Neural progenitor cell (in vitro differentiated cells): ENCODE measurements at places on chromosomes 11 and 22. TPM values are rescaled to one million over a fixed set of nuclear protein-coding genes. Genes with fewer than 3 reads are reported as not detected.
A peak's percentile ranks its signal among the peaks of the same experiment; 100 is the strongest.

Gene ARRB1
- 1.0 and 1.8 TPM in 2 replicates for total RNA-seq

DNA sequence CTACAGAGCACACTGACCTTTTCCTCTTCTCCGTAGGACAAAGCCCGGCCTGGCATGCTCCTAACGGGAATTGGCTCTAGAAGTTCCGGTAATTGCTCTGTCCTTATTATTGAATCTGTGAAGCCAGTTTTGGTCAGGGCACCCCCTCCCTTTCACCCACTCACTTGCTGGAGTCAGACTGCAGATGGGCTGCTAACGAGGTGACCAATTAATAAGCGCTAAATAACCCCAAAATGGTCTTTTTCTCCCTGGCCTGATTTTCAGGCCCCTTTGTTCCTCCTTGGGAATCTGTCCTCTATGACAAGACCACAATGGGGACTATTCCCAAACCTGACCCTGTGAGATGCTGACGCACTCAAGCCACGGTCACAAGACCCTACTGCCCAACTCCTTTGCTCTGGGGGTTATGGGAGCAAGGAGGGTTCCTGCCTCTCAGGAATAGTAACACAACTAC, 610.0 kb upstream of the CADM1 start:
- DNase-seq, result peak; percentile 31

Gene IL17RA
- total RNA-seq, result 2.7 and 5.2 TPM in 2 replicates

DNA sequence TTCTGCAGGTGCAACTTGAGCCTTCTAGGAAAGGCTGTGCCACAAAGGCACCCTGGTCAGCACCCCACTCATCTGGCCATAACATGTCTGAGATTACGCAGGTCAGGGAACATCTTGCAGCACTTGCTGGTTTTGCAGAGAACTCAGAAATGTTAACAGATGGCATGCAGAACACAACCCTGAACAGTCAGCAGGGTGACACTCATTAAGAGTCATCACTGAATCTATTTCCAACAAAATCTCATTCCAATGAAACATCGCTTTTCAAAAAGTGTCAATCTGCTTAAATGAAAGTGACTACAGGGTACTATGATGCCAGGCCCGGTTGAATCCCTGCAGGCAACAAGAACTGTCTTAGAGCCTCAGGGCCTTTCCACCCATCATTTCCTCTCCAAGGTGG, 369.8 kb upstream of the CCDC90B start:
- DNase-seq, result no peak

Gene KCNQ1
- 0.11 and 0.99 TPM in 2 replicates for total RNA-seq

- peak; percentile 8 for DNase-seq
Measured at GRCh38 chr11:123145661-123146060, 49.4 kb downstream of the CLMP start.

- DNase-seq, result no peak
Measured at GRCh38 chr11:99584830-99585229, 564.1 kb downstream of the CNTN5 start.

DNA sequence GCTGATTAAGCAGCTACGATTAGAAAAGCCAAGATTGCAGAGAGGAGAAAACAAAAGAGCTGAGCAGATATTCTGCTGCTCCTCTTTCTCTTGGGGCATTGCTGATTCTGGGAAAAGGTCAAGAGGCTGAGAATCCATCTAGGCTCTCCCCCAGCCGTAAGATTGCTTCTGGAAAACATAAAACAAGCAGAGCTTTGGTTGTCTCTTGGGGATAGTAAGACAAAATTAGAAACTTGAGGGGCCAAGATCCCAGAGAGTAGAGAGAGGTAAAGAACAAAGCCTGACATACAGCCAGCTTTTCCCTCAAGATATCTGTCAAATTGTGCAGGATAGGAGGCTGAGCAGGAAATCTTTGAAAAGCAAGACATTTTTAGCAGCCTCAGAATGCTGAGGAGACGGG, 158.2 kb downstream of the TTC28 start:
- DNase-seq, result no peak

Gene KCTD14
- 4.3 and 5.3 TPM in 2 replicates for total RNA-seq

Gene SPI1
- not detected in 2 replicates for total RNA-seq

GRCh38 chr11:28981381-28981780, 873.2 kb downstream of the METTL15 start:
- no peak for DNase-seq

GRCh38 chr11:26510756-26511155, 61.3 kb downstream of the MUC15 start:
- DNase-seq, result no peak

DNA sequence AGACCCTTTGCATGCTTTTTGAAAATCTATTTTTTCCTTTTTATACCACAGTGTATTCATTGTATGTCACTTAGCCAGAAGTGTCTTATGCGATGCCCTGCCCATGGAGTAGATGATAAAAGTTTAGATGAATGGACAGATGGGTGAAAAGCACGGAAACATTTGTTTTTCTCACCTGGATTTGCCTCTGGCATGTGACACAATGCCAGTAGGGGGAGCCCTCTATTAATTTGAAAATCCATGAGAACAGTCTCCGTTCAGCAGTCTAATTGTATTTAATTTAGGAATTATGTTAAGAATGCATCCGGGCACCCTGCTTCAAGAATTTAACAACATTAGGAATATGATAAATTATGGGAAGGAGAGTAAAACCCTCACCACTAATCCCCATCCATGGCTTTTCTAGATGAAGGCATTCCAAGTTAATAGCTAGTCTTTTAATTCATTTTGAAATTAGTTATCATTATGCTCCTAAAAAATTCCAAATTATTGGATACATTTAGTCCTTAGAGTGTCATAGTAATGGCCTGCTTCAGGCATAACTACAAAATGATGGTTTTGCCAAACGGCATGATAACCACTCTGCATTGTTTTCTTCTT, 55.3 kb upstream of the ALKBH3 start:
- DNase-seq, result peak; percentile 55

DNA sequence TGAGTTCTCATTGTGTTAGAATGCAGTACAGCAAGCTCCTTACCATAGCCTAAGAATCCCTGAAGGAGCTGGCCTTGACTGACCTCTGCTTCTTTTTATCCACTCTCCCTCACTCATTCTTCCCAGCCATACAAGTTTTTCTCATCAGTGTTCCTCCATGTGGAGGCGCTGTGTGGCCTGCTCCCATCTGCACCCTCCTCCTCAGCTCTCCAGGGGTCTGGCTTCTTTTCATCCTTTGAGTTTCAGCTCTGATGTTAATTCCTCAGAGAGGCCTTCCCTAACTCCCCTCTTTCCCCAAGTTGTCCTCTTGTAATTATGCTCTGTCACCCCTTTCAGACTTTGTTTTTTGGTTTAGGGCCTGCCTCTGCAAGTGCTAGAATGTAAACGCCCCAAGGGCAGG, 144.8 kb downstream of the WNT7B start:
- no peak for DNase-seq

GRCh38 chr11:120128392-120129119, 9.4 kb downstream of the TRIM29 start:
- DNase-seq, result no peak

- peak; percentile 44 for DNase-seq
Measured at GRCh38 chr11:134901542-134901941, 489.5 kb upstream of the B3GAT1 start.

DNA sequence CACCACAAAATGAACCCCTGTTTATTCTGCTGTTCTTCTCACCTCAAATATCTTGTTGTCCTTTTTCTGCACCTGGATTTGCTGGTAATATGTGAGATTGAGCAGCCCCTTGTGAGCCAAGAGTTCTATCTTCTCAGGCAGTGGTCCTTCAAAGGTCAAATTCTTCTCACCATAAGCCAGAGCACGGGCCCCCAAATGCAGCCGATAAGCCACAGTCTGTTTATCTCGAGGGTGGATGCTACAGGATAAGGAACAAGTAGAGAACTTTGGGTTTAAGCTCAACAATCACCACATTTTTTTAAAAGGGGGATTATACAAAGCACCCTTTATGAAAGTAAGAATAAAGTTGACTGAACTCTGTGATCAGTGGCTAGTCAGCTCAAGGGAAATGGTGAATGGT, 15.8 kb downstream of the TBRG1 start:
- no peak for DNase-seq

DNA sequence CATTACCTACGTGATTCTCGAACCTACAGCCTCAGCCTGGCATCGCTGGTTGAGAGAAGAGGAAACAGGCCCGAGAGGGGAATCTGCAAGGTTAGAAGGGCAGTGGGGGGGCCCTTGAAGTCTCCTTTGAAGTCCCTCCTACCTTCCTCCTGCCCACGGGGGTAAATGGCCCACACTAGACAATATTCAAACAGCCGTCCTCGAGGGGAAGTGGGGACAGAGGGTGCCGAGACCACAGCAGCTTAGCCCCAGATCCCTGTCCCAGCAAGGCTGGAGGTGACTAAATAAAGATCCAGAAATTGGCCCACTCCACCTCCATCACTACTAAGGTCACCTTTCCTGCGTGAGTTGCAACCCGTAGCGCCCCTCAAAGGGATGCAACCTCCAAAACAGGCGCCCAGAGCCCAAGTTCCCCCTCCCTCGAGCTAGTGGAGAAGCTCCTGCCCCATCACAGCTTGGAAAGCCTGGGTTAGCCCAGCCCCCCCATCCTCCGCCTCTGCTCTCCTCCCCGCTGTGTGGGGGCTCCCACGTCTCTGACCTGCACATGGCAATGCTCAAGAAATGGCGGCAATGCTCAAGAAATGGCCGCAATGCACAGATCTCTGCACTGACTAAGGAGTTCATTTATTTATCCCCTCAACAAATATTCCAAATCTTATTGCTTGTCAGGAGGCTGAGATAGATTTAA, 788 bp upstream of the RASL10A start:
- no peak for DNase-seq

DNA sequence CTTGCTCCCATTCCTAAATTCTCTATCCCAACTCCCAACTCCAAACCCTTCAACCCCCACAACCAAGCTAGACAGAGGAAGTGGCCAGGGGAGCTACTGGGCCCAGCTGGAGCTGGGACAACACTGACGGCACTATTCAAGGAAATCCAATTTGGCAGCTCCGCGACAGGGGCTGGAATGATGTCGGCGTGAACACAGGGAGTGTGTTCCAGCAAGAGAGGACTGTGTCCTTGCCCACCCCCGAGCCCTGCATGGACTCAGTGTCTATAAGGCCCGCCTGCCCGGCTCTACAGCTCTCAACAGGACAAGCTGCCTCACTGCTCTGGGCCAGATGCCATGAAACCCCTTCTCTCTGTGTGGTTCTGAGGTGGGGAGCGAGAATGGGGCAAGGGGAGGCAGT, 11.3 kb downstream of the PCSK7 start:
- DNase-seq, result no peak

GRCh38 chr11:14835496-14836492, 56.2 kb downstream of the CYP2R1 start:
- no peak for DNase-seq

GRCh38 chr11:66542362-66542761, 3.5 kb downstream of the ZDHHC24 start:
- DNase-seq, result no peak

Gene GRM5
- 0.03 TPM in 1 of 2 replicates, not detected in the other for total RNA-seq

DNA sequence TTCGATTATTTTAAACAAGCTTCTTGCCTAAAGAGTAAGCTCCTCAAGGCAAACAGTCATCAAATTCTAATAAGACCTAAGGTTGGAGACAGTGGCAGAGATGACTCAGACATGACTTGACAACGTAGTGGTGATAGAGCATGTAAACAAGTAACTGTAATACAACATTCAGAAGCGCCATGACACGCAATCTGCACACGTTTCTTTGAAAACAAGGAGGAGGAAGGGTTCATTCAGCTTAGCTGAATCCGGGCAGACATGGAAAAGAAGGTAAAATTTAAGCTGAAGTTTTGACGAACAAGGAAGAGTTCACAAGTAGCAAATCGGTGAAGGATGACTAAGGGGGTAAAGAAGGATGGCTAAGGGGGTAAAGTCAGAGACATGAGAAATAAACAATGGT, 152.4 kb upstream of the ZC3H12C start:
- DNase-seq, result no peak

GRCh38 chr11:24386546-24387397, 110.1 kb upstream of the LUZP2 start:
- peak; percentile 58 for DNase-seq

Gene PLA2G3
- total RNA-seq, result 0.41 and 3.6 TPM in 2 replicates
